ENCODE measurements at places on chromosomes 3 and 15. TPM values are rescaled to one million over a fixed set of nuclear protein-coding genes. Genes with fewer than 3 reads are reported as not detected.
A peak's percentile ranks its signal among the peaks of the same experiment; 100 is the strongest.

- no peak for DNase-seq
- H3K4me1 ChIP-seq, result no peaks in the 10 kb centered on the region
- no peak overlapping the region for H3K27ac ChIP-seq
Measured at GRCh38 chr3:132037056-132037455, 2.2 kb upstream of the CPNE4 start.

Gene TBC1D23
- total RNA-seq, result 70.4 TPM

- no peak for DNase-seq
- H3K4me3 ChIP-seq, result no peak overlapping the region
- no peak overlapping the region for H3K27ac ChIP-seq
- peaks cover 5% of the 10 kb centered on the region for H3K4me1 ChIP-seq
- no peaks in the 10 kb centered on the region for H3K27me3 ChIP-seq
Measured at GRCh38 chr3:53350652-53351051, 3.3 kb upstream of the DCP1A start.

GRCh38 chr3:194857469-194858113 is 171.9 kb downstream of the FAM43A start:
- H3K4me1 ChIP-seq, result no peaks in the 10 kb centered on the region
- no peaks in the 10 kb centered on the region for H3K36me3 ChIP-seq
- H3K27ac ChIP-seq, result no peak overlapping the region
- peaks cover 3% of the 10 kb centered on the region for H3K27me3 ChIP-seq
- no peak overlapping the region for H3K4me3 ChIP-seq
- no peak for DNase-seq

Gene NLGN1
- 0.72 TPM for total RNA-seq

DNA sequence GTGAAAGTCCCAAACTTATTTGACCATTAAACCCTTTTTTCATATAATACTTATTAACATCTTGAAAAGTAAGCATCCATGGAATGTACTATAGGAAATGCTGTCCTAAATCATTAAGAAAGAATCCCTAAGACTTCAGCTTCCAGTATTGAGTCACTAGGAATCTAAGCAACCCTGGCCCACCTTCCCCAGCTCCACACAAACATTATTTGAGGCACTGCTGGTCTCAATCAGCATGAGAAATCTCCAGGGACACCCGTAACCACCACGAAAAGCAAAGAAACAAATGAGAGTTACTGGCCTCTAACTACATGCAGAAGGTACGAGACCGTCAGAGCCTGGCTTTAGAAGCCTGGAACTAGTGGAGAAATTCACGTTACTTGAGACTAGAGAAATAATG is 68.2 kb downstream of the POLQ start:
- H3K27ac ChIP-seq, result no peak overlapping the region
- H3K4me1 ChIP-seq, result no peaks in the 10 kb centered on the region
- no peak overlapping the region for H3K4me3 ChIP-seq
- H3K27me3 ChIP-seq, result no peaks in the 10 kb centered on the region
- no peak for DNase-seq

DNA sequence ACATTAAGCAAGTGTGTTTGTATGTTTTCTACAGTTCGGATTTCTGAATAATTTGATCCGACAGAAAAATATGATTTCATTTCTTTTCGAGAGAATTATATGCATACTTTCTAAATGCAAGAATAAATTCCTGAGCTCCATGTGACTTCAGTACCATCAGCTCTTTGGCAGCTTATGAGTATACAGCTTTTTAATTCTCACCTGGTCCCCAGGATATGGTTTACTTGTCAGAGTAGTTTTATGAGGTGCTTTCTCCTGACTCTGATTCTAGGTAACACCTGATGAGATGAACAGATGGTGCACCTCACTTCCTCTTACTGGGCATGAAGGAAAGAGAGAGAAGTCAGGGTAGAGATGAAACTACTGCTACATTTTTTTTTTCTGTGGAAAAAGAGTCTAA is 3.1 kb downstream of the HGD start:
- H3K27me3 ChIP-seq, result no peaks in the 10 kb centered on the region
- H3K36me3 ChIP-seq, result no peaks in the 10 kb centered on the region
- peaks cover 11% of the 10 kb centered on the region for H3K4me1 ChIP-seq
- H3K4me3 ChIP-seq, result no peak overlapping the region
- peak overlapping the region; percentile 34 for H3K27ac ChIP-seq

DNA sequence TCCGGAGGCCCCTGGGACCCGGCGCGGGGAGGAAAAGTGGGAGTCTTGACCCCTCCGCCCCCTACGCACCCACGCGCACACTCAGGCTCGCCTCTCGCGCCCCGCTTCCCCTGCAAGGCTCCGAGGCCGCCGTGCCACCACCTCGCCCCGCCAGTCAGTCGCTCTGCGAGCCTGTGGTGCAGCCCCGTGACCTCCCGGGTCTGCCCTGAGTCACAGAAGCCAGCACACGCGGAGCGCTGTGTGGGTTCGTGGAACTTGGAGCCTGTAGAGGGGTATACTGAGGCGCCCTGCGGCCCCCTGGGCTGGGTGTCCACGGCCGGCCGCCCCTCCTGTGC is 380 bp upstream of the ALS2CL start:
- no peaks in the 10 kb centered on the region for H3K27me3 ChIP-seq
- peak; percentile 76 for DNase-seq
- no peaks in the 10 kb centered on the region for H3K36me3 ChIP-seq
- peaks cover 34% of the 10 kb centered on the region for H3K4me1 ChIP-seq

- H3K27ac ChIP-seq, result no peak overlapping the region
- DNase-seq, result no peak
- no peaks in the 10 kb centered on the region for H3K27me3 ChIP-seq
- H3K4me1 ChIP-seq, result no peaks in the 10 kb centered on the region
- H3K36me3 ChIP-seq, result no peaks in the 10 kb centered on the region
- no peak overlapping the region for H3K4me3 ChIP-seq
Measured at GRCh38 chr3:156140001-156140595, 19.7 kb downstream of the KCNAB1 start.

DNA sequence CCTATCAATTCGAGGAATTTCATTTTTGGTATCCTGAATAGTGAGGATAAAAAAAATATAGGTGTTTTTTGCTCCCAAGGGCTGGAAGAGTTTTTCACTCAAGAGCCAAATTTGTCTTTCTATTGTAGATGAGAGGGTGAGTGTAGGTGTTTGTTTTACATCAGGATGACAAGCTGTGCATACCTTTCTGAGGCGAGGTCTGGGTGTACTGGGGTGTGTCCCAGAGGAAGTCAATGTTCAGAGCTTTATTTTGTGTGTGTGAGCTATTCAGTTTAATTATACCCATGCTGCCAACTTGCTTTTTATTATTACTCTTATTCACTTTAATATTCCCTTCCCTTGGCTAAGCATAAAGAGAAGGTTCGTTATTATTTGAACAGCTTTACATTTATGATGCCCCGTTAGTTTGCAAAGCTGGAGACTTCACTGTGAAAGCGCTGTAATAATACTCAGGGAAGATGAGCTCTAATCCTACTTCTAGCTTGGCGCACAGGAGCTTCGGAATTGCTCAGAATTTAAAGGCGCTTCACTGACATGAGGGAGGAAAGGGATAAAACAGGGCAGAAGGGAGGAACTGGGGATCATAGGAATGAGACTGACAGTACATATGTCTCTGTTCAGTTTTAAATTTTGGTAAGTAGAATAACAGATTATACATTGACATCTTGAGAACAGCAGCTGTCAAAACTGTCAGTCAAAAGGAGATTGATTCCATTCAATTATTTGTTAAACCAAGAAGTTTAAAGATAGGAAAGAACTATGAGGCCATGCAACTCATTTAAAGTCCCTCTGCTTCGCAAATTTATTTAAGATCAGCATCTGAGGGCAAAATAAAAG is 117.7 kb upstream of the TP63 start:
- no peaks in the 10 kb centered on the region for H3K4me1 ChIP-seq
- no peak overlapping the region for H3K27ac ChIP-seq
- H3K27me3 ChIP-seq, result no peaks in the 10 kb centered on the region
- H3K36me3 ChIP-seq, result no peaks in the 10 kb centered on the region

DNA sequence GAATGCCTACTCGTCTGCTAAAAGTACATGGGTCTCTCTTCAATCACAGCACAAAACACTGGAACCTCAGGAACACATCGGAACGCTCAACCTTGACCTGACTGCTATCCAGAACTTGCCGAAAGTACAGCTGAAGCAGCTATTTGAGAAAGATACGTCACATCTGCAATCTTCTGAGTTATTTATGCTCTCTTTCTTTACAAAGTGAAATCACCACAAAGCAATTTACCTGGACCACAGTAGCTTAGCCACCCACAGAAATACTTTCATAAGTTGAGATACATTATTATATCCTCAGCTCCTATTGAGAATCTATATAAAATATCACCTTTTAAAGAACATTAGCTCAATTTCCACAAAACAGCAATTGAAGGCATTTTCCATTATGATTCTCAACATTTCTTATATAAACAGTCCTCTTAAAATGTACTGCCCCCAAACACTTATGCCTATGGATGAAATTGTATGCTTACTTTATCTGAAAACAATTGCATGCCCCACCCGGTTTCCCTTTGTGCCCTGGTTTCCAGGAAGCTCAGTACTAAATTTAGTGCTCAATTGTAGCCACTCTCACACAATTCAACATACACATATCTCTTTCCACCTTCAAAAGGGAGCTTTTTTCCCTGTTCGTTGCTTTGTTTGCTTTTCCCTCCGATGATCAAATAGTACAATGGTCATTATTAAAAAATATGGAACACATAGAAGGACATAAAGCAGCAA is 31.8 kb downstream of the HEG1 start:
- H3K36me3 ChIP-seq, result no peaks in the 10 kb centered on the region
- H3K4me1 ChIP-seq, result peaks cover 6% of the 10 kb centered on the region
- H3K27ac ChIP-seq, result no peak overlapping the region
- no peaks in the 10 kb centered on the region for H3K27me3 ChIP-seq
- no peak for DNase-seq
- H3K4me3 ChIP-seq, result no peak overlapping the region

DNA sequence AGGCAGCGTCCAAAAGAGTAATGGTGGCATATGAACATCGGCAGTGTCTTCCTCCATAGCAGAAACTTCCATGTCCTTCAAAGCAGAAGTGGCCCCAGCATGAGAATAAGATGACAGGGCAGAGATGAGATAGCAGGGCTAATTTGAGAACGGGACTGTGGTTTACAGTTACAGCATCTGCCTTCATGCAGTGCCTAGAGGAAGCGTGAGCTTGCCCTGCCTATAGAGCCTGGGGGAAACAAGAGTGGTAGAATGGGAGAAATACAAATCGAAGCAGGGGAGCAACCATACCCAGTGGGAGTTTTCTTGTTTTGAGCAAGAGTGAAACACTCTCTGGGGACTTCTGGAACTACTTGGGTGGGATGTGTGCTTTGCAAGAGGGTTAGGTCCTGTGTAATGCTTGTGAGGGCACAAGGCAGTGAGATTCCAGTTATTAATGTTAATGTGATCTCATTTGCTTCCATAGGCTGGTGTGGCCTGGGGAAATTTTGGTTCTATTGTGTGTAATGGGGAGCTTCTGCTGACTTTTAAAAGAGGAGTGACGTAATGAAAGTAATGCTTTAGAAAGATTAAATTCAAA is 616.9 kb downstream of the ZIC1 start:
- H3K27ac ChIP-seq, result no peak overlapping the region
- no peaks in the 10 kb centered on the region for H3K4me1 ChIP-seq
- H3K27me3 ChIP-seq, result no peaks in the 10 kb centered on the region
- H3K36me3 ChIP-seq, result no peaks in the 10 kb centered on the region
- no peak overlapping the region for H3K4me3 ChIP-seq

GRCh38 chr3:61903931-61904657 is 342.7 kb downstream of the PTPRG start:
- no peak overlapping the region for H3K4me3 ChIP-seq
- DNase-seq, result no peak
- H3K27me3 ChIP-seq, result no peaks in the 10 kb centered on the region
- peaks cover 8% of the 10 kb centered on the region for H3K4me1 ChIP-seq
- H3K27ac ChIP-seq, result peak overlapping the region; percentile 12

DNA sequence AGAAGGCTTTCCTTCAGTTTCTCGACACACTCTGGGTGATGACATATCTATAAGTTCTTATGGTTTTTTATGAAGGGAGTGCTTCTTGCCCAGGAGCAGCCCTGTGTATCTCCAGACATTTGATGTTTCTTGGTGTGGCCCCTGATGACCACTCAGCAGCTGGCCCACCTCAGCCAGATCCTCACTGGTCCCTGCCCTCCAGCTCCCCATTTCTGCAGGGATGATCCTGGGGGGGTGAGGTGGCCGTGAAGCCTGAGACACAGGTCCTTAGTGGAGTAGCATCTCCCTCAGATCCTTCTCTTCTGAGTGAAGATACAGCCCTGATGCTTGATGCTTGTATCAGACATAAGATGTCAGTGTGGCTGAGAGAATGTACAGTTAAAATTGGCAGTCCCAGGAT is 127.7 kb downstream of the LRRC3B start:
- H3K4me3 ChIP-seq, result no peak overlapping the region
- H3K27me3 ChIP-seq, result no peaks in the 10 kb centered on the region
- no peaks in the 10 kb centered on the region for H3K36me3 ChIP-seq
- no peak overlapping the region for H3K27ac ChIP-seq
- no peaks in the 10 kb centered on the region for H3K4me1 ChIP-seq

DNA sequence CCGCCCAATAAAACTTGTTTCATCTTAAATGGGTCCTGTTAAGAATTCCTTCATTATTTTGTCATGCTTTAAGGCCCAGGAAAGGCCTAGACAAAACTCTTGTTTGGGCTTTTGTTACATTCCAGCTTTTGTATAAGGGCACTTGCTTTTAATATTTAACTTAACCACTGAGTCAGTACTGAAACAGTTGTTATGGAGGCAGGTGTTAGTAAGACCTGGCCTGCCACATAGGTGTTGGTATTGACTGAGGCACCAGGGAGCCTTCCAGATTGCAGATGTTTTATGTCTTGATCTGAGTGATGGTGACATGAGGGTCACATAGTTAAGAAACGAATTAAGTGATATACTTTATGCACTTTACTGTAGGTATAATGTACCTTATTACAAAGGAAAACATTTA is 274.9 kb upstream of the TGFBR2 start:
- no peak overlapping the region for H3K4me3 ChIP-seq
- no peaks in the 10 kb centered on the region for H3K4me1 ChIP-seq
- no peaks in the 10 kb centered on the region for H3K27me3 ChIP-seq
- H3K36me3 ChIP-seq, result no peaks in the 10 kb centered on the region

Gene KIF7
- total RNA-seq, result 3.9 TPM

Gene CCR8
- not detected for total RNA-seq

DNA sequence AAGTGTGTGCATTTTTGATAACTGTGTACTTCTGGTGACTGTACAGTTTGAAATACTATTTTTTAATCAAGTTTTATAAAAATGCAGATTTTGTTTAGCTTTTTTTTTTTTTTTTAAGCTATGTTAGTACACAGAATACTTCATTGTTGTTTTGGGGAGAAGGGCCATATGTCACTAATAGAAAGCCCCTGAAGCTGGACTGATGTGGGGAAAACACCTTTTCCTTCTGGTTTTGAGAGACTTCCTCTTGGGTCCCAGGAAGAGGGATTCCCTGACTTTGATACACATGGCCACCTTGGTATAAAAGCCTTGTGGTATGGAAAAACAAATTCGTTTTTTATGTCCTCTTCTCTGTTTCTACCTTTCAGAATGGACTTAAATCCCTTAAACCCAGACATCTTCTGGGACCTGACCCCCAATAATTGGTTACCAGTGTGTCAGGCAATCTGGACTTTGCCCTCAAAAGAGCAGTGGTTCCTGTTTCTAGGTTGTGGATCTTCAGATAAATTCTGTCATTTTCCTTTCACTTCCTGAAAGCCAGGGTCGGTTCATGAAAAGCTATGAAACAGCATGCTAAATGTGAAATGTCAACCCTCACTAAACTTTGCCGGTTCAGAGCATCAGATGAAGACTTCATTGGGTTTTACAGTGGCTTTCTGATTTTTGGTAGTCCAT is 31.1 kb upstream of the BLOC1S6 start:
- no peak overlapping the region for H3K4me3 ChIP-seq
- H3K27me3 ChIP-seq, result no peaks in the 10 kb centered on the region
- DNase-seq, result no peak
- no peaks in the 10 kb centered on the region for H3K4me1 ChIP-seq
- H3K36me3 ChIP-seq, result no peaks in the 10 kb centered on the region
- no peak overlapping the region for H3K27ac ChIP-seq

Gene HIGD2B
- not detected for total RNA-seq

All from adrenal gland (tissue), 19 donors.